ENCODE measurements at places on chromosomes 11 and 22.
A peak's percentile ranks its signal among the peaks of the same experiment; 100 is the strongest.

GRCh38 chr11:116874251-116874650 lies 36.8 kb upstream of the APOA1 start:
- H3K4me1 ChIP-seq, result no peaks in the 10 kb centered on the region
- DNase-seq, result no peak
- H3K27ac ChIP-seq, result no peak overlapping the region
- H3K27me3 ChIP-seq, result no peaks in the 10 kb centered on the region
- H3K4me3 ChIP-seq, result no peak overlapping the region

- H3K27ac ChIP-seq, result no peak overlapping the region
- no peak for DNase-seq
- H3K4me1 ChIP-seq, result no peaks in the 10 kb centered on the region
Observed at GRCh38 chr22:45769569-45770210, 98.1 kb downstream of the ATXN10 start.

- H3K27ac ChIP-seq, result no peak overlapping the region
- no peak overlapping the region for H3K4me3 ChIP-seq
- H3K27me3 ChIP-seq, result no peaks in the 10 kb centered on the region
Observed at GRCh38 chr11:103529181-103529684, 420.0 kb downstream of the DYNC2H1 start.

- no peak overlapping the region for H3K4me3 ChIP-seq
- H3K27me3 ChIP-seq, result no peaks in the 10 kb centered on the region
- H3K27ac ChIP-seq, result no peak overlapping the region
- H3K4me1 ChIP-seq, result no peaks in the 10 kb centered on the region
- DNase-seq, result no peak
Observed at GRCh38 chr22:35600476-35600875, 16.7 kb downstream of the MB start.

GRCh38 chr11:132674151-132674550 lies 858.1 kb downstream of the OPCML start:
- DNase-seq, result no peak
- no peaks in the 10 kb centered on the region for H3K36me3 ChIP-seq
- H3K4me3 ChIP-seq, result no peak overlapping the region
- no peaks in the 10 kb centered on the region for H3K4me1 ChIP-seq

DNA sequence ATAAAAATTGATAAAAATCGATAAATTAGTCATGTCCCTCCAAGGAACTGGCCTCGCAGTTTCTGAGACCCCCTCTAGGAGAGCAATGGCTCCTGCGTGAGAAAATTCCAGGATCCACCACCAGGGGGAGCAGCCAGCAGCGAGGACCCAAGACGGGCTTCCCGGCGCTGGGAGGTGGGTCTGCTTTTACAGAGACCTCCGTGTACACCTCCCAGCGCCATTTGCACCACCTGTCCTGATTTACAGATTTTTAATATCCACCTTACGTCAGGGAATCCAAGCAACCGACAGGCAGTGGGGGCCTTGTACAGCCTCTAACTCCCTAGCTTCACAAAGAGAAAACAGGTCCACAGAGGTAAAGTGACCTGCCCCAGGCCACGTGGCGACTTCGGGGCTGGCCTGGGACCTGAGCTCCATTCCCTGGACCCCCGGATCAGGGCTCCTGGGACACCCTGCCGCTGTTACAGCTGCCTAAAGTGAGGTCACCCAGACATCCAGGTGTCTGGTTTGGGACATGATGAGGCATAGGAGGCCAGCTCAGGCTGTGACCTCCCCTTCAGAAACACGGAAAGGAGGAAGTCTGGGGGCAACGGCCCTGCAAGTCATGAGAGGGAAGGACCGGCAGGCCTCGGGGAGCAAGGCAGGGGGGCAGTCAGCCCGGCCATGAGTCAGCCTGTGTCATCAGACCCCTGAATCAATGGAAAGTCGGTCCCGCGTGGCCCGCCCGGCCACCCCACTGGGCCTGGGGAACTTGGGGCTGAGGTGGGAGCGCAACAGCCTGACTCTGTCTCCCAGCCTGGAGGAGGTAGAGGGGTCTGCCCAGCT lies 3.5 kb downstream of the OSM start:
- DNase-seq, result peak; percentile 87
- no peak overlapping the region for H3K4me3 ChIP-seq

DNA sequence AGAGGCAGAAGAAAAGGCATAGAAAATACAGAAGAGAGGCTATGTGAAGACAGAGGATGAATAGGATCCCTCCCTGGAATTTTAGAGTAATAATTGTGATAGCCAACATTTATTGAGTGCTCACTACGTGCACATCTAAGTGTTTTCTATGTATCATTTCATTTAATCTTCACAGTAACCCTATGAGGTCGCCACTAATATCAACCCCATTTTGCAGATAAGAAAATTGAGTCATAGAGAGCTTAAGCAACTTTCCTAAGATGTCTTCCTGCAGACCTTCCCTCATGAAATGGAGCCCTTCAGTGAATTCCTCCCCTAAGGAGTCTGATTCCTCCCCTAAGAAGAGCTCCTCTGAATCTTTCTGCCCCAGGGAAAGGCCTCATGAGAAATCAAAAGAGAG lies 38.1 kb downstream of the RRP8 start:
- H3K4me1 ChIP-seq, result peaks cover 9% of the 10 kb centered on the region
- no peak for DNase-seq
- no peaks in the 10 kb centered on the region for H3K27me3 ChIP-seq
- peaks cover 18% of the 10 kb centered on the region for H3K36me3 ChIP-seq
- H3K27ac ChIP-seq, result no peak overlapping the region
